ENCODE measurements at places on chromosomes 2 and 18.

DNA sequence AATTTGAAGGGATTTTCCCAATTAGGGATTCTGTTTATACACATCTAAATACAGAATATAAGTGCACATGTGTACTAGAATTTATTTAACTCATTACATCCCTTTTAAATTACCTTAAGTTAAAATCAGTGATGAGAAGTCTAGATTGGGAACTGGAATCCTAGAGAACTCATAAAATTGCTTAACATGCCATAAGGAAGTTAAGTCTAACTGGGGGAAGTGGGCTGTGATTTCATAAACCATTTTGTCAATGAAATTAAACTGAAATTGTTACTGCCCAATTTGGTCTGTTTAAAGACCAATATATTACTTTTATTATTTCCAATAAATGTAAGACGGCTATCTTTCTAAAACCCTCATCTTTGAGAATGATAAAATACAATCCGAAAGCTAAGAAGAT is 72.3 kb upstream of the CD226 start:
- no peak for DNase-seq

GRCh38 chr2:6237039-6237660 is 545.0 kb downstream of the SOX11 start:
- no peak for DNase-seq

DNA sequence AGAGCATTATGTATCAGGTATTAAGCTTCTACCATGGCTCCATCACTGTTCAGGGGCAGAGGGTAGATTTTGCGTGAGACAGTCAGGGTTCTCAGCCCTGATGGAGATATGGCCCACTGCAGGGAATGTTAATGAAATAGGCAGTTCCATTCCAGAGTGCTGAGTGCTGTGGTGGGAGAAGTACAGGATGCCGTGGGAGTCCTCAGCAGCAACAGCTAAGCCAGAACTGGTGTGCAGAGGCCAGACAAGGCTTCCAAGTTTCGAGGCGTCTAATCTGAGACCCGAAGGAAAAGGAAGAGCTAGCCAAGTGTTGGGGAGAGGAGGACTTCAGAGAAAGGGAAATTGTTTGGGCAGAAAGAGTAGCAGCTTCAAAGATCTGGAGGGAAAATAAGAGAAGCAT is 30.2 kb upstream of the MAPRE2 start:
- DNase-seq: no peak

GRCh38 chr2:238561230-238561629 is 134.5 kb downstream of the ASB1 start:
- DNase-seq: no peak

DNA sequence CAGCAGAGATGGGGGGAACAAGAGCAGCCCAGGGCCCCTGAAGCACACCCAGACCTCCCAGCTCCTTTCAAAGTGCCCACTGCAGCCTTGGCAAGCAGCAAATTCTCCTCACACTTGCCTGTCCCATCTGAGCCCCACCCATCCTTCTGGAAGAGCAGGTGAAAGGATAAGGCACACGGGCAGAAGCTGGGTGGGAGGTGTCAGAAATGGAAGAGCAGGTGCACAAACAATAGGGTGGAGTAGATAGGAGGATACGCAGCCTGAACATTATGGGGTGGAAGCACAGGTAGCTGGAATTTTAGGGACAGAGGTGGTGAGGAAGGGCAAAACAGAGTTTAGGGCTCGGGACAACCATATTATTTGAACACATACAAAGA is 69.2 kb downstream of the TNS1 start:
- DNase-seq: no peak

GRCh38 chr2:119005051-119005450 is 63.1 kb downstream of the MARCO start:
- no peak for DNase-seq

- no peak for DNase-seq
Observed at GRCh38 chr2:8004250-8004681, 677.6 kb upstream of the ID2 start.

DNA sequence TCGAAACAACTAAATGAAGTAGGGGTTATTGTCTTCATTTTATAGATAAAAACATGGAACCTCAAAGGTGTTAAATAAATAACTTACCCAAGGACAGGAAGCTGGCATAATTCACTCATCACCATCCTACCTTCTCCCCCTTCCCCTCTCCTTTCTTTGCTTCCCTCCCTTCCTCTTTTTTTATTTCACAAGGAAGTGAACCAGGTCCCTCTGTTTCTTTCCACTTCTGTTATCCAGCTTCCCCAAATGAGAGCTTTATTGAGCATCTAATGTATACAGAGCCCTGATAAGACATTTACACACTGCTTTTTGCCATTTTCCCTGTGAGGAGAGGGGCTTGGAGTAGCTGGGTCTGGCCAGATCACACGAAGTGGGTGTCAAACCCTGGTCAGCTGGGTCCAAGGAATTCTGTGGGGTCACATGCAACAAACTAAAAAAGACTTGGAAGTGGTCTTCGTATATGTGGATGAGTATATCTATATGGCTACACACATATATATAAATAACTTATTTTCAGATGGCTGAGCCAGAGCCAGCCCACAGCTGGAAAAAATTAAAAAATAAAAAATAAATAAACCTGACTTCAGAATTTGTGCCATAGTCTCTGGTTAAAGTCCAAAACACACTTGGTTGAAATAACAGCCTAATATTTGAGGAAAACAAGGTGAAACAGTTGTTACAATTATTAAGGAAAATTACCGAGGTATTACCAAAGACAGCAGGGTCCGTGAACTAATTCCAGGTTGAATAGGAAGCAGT is 49.3 kb upstream of the FOSL2 start:
- DNase-seq: no peak

GRCh38 chr2:10382354-10383061 is 65.6 kb downstream of the ODC1 start:
- DNase-seq: peak; percentile 4

DNA sequence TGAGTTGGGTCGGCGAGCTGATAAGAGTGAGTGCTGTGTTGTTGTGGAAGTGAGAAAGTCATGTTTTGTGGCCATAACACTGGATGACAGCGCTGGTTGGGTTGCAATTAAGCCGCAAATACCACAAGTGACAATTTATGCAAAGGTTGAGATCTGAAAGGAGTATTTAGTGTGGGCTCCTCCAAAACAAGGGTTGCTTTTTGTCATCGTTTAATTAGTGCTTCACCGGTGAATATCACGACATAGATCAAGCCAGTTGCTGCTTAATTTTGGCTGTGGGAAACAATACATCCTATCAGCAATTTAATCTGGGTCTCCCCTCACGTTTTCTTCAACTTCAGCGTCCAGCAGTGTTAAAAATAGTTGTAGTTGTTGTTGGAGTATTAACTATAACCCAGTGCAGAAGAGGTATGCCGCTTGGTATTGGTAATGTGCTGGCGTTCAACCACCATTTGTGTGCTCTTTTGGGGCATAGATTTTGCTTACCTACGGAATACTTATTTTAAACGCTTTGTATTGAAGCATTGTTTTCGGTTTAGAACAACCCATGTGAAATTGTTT is 662 bp downstream of the ACVR2A start:
- peak; percentile 8 for DNase-seq

DNA sequence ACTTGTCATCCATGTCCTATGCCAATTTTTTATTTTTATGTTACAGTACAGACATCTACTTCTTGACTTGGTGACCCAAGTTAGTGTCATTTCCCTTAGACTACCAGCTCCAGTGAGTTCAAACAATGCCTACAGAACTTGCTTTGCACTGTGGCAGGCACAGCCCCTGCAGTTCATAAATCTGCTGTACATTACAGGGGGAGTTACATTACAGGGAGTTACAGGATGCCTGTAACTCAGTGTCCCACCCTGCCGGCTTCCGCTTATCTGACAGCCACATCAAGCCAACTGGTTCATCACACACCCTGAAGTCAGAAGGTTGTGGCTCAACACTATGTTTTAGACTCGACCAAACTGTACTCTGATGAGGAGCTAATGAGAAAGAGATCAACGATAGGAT is 7.8 kb upstream of the NPAS2 start:
- no peak for DNase-seq

GRCh38 chr2:81767187-81767912 is 1462.8 kb upstream of the LRRTM1 start:
- DNase-seq: no peak

- no peak for DNase-seq
Observed at GRCh38 chr2:38797250-38797676, 19.3 kb downstream of the GEMIN6 start.

DNA sequence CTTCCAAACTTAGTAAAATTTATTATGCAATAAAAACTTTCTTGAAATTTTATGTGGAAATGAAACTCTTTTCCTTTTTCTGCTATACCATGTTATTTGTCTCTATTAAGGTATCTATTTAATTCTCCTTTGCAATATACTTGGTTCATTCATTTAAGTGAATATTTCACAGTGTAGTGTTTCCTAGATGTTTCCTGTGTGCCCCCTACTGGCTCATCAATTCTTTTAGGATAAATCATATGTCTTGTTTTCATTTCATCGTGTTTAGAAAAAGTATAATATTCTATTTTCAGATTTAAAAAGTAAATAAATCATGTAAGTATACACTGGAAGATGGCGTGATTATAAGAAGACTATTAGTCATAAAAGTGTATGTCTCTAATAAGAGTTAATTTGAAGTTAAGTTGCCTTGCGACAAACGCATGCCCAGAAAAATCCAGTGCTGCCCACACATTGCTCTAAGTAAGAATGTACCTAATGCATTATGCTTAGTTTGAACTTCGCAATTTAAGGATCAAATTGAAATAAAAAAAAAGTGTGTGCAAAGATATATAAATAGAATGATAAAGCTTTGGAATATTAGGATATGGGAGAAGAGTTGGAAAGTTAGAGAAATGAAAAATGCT is 525.4 kb downstream of the KCNJ3 start:
- DNase-seq: no peak

GRCh38 chr2:1731963-1732768 is 12.1 kb downstream of the PXDN start:
- DNase-seq: no peak

- no peak for DNase-seq
Observed at GRCh38 chr2:216504376-216504762, 5.7 kb downstream of the RPL37A start.

DNA sequence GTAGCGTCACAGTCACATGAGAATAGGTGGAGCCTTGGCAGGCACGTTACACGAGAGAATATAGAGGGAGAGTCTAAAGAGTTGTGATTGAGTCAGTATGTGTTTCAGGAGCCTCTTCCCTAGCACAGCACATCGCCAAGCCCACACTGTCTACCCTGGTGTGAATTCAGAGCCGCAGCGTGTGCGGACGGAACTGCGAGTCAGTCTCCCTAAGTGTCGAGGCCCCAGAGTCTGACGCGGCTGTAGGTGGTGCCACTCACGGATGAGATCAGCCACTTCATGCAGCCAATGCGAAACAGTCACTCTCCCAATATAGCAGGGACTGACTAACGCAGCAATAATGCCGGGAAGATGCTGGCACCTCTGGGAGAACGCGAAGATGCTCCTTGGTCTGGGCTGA is 587.3 kb upstream of the ID2 start:
- DNase-seq: no peak

DNA sequence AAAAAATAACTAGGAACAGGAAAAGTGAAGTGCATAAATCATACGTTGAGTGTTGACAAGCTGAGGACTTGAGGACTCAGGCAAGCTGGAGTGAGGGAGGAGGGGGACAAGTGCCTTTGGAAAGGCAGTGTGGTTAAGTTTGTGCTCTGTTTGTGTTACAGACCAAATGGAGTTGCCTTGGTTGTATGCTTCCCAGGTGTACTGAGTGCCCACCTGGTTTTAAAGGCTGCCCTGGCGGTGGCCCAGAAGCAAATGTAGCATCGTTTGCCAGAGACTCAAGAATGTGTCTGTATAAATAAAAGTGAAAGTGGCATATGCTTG is 240.9 kb downstream of the PRKCE start:
- no peak for DNase-seq

GRCh38 chr18:35968278-35968880 is 4.1 kb upstream of the RMP24 start:
- DNase-seq: no peak

DNA sequence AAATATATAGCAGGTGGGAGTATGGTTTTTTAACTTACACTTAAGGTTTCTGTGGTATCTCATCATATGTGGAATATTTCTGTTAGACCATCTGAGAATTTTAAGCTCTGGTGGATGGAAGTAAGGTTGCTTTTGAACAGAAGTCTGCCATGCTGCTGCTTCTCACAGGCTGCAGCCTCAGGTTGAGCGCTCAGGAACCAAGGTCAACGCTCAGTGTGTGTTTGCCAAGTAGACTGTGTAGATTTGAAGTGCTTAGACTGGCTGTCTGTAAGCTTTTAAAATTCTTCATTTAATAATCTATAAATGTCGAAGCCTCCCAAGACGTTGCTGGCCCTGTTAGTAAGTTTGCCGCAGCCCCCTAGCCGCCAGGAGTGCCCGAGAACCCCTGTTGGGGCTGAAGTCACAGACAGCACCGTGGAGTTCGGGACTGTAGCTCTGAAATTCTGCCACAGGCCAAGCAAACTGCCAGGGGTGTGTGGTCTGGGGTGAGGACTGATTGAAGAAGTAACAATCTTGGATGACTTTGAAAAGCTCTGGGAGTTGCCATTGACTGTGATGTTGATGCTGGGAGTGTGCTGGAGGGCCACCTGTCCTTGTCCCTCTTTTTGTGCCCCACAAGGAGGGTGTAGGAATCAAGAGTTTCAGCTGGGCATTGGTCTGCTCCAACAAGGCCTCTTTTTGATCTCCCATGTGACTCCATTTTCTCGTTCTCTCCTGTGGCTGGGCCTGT is 26.9 kb downstream of the INPP4A start:
- DNase-seq: no peak

DNA sequence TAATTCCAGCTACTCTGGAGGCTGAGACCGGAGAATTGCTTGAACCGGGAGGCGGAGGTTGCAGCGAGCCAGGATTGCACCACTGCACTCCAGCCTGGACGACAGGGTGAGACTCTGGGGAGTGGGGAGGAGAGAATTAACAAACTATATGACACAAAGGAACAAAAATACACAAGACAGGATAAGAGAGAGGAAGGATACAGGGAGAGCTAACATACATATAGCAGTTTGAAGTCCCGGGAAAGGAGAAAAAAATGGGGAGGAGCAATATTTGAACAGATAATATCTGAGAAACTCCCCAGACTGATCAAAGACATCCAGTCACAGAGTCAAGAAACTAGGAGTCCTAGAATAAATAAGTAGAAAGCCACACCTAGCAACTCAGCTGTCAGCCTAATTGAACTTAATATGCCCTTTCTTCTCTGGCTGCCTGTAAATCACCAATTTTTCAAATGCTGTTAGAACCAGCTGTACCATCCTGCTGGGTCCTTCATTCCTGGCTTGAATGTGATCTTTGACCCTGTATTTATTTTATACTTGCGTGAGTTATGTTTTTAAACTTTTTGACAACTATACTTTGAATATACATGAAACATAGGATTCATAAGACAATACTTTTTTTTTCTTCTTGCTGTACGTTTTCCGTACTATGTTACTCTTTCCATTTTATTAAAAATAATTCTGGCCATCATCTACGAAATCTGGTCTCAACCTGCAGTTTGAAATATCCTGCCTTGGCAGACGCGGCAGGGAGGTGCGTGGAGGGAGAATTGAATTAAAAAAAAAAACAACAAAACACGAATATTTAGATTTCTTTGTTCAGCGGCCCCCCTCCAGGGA is 876 bp upstream of the CYP27A1 start:
- DNase-seq: no peak

GRCh38 chr2:69847068-69847828 is 17.8 kb downstream of the GMCL1 start:
- no peak for DNase-seq

GRCh38 chr2:36128359-36128758 is 227.2 kb upstream of the CRIM1 start:
- DNase-seq: no peak

GRCh38 chr2:218428846-218429558 is 10.1 kb downstream of the VIL1 start:
- DNase-seq: no peak
